CD8-positive, alpha-beta memory T cell (primary cell): ENCODE measurements at places on chromosomes 6 and 20.

- H3K27me3 ChIP-seq = no peaks in the 10 kb centered on the region
- no peaks in the 10 kb centered on the region for H3K4me1 ChIP-seq
- H3K4me3 ChIP-seq = no peak overlapping the region
- no peak overlapping the region for H3K27ac ChIP-seq
- H3K36me3 ChIP-seq = no peaks in the 10 kb centered on the region
These were observed 10.1 kb downstream of the HFE start for GRCh38 chr6:26097268-26097875.

DNA sequence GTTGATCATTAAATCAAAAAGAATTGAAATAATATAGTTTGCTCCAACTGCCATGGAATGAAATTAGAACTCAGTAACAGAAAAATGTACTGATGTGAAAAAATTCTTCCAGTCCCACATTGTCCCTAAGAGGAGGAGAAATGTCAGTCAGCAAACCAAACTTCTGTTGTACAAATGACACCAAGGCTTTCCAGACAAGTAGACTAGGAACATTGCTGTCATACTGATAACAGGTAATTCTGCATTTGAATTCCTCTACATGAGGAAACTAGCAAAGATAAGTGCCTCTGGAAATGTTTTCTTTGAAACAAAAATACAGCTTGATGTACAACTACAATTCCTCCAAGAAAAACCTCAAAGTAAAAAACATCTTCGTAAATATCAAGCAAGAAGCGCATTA is 90.2 kb downstream of the HIVEP1 start:
- no peak overlapping the region for H3K27ac ChIP-seq
- H3K4me3 ChIP-seq = no peak overlapping the region
- peaks cover 10% of the 10 kb centered on the region for H3K4me1 ChIP-seq

DNA sequence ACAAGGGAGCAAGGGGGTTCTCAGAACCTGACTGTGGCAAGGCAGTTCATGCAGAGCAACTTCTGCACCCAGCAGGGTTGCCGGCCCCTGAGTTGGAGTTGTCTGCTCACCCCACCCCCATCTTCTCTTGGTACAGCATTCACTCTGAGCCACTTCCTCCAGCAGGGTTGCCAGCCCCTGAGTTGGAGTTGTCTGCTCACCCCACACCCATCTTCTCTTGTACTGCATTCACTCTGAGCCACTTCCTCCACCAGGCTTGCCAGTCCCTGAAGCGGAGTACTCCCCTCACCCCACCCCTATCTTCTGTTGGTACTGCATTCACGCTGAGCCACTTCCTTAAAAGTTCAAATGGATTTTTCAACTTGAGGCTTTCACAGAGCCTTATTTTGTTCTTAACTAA is 79.7 kb upstream of the SYNDIG1 start:
- no peaks in the 10 kb centered on the region for H3K36me3 ChIP-seq
- H3K27ac ChIP-seq = no peak overlapping the region
- no peak for DNase-seq
- no peak overlapping the region for H3K4me3 ChIP-seq

DNA sequence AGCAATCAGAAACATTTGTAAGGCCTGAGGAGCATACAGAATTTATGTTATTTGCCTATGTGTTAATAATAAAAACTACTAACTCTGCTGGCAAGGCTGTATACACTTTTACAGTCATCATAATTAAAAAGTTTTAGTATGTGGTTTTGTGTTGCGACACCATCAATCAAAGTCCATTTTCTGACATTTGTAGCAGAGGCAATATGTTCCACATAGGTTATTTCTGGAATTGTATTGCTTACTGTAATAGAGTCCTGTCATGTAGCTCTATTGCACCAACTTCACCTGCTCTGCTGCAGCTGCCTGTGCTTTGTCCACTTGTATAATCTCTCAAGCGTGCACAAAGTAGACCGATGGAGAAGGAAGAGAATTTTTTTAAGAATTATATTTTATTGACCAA is 501.8 kb downstream of the HACE1 start:
- no peak overlapping the region for H3K4me3 ChIP-seq
- H3K36me3 ChIP-seq = no peaks in the 10 kb centered on the region
- no peaks in the 10 kb centered on the region for H3K27me3 ChIP-seq
- no peak overlapping the region for H3K27ac ChIP-seq
- DNase-seq = no peak

DNA sequence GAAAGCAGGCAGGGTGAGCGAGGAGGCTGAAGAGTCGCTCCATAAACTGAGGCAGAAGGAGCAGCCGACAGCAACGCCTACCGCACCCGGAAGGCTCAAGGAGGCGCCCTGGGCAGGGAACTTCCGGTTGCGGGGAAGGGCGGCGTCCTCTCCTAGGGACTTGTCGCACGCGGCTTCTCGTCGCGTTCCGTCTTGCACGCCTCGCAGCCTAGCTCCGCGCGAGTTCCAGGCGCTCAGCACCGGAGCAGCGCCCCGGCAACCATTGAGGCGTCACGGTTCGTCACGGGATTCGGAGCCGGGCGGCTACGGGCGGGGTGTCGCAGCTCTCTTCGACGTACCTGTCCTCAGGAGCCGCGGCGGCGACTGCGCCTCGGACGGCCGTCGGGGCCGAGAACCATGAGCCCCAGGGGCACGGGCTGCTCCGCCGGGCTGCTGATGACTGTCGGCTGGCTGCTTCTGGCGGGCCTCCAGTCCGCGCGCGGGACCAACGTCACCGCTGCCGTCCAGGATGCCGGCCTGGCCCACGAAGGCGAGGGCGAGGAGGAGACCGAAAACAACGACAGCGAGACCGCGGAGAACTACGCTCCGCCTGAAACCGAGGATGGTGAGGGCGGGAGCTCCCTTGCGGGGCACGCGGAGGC is at the start of gene SPACA1:
Gene SPACA1, plus strand, starts transcription at position 332 of the 641 bp plus-strand sequence. Its CDS starts 65 bp downstream, at position 397.
- DNase-seq = no peak
- H3K4me1 ChIP-seq = no peaks in the 10 kb centered on the region
- H3K36me3 ChIP-seq = no peaks in the 10 kb centered on the region
- H3K27ac ChIP-seq = no peak within 1 kb of the TSS

GRCh38 chr20:8388707-8389106 is 256.6 kb downstream of the PLCB1 start:
- H3K27ac ChIP-seq = no peak overlapping the region
- H3K27me3 ChIP-seq = no peaks in the 10 kb centered on the region
- H3K4me1 ChIP-seq = no peaks in the 10 kb centered on the region
- DNase-seq = no peak
- H3K36me3 ChIP-seq = no peaks in the 10 kb centered on the region
